ENCODE measurements at places on chromosomes 7 and 10.

GRCh38 chr10:16883084-16883483 is 65.9 kb upstream of the RSU1 start:
- no peak for DNase-seq

- DNase-seq: no peak
These were observed 22.1 kb downstream of the TMEM106B start for GRCh38 chr7:12233175-12233574.

GRCh38 chr10:121796342-121796741 is 131.5 kb downstream of the ATE1 start:
- DNase-seq: no peak

DNA sequence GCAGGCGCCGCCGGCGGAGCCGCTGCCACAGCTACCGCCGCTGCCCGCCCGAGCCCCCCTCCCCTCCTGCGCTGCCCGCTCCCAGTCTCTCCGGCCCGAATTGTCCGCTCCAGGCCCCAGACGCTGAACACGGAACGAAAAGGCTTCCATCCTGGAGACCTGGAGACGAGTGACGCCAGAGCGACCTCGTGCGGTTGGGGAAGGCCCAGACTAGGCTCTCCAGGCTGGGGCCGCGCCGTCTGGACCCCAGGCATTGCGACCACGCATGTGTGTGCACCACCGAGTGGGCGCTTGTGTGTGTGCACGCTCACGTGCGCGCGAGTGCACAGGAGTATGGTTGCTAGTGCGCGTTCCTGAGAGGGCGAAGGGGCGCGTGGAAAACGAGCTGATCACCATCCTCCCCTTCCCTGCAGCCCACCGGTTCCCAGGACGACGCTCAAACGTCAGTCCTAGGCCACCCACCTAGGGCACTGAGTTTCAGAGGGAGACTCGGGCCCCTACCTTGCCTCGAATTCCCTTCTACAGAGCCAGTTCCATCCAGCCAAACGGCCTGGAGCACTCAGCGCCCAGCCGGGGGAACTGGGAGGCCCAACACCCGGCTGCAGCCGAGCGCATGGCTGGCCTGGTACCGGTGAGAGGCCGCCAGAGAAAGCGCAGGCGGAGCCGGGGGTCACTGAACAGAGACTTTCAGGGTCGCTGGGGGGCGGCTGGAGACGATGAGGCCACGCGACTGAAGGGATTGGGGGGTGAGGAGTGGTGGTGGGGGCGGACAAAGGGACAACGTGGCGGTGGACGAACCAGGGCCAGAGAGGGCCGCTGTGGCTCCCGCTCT is 11.6 kb downstream of the LBX1 start:
- DNase-seq: no peak

GRCh38 chr7:17186745-17187530 is 111.5 kb upstream of the AHR start:
- no peak for DNase-seq

GRCh38 chr7:80823057-80823456 is 95.8 kb downstream of the SEMA3C start:
- no peak for DNase-seq

GRCh38 chr10:75400163-75400770 is 1.3 kb downstream of the ZNF503 start:
- no peak for DNase-seq

GRCh38 chr7:157607218-157607617 is 270.4 kb downstream of the DNAJB6 start:
- no peak for DNase-seq
